Dermis microvascular lymphatic vessel endothelial cell (primary cell): ENCODE measurements at places on chromosomes 3 and 15. TPM values are rescaled to one million over a fixed set of nuclear protein-coding genes. Genes with fewer than 3 reads are reported as not detected.
A peak's percentile ranks its signal among the peaks of the same experiment; 100 is the strongest.

- no peak for DNase-seq
Observed at GRCh38 chr3:2099028-2099671, 484 bp downstream of the CNTN4 start.

DNA sequence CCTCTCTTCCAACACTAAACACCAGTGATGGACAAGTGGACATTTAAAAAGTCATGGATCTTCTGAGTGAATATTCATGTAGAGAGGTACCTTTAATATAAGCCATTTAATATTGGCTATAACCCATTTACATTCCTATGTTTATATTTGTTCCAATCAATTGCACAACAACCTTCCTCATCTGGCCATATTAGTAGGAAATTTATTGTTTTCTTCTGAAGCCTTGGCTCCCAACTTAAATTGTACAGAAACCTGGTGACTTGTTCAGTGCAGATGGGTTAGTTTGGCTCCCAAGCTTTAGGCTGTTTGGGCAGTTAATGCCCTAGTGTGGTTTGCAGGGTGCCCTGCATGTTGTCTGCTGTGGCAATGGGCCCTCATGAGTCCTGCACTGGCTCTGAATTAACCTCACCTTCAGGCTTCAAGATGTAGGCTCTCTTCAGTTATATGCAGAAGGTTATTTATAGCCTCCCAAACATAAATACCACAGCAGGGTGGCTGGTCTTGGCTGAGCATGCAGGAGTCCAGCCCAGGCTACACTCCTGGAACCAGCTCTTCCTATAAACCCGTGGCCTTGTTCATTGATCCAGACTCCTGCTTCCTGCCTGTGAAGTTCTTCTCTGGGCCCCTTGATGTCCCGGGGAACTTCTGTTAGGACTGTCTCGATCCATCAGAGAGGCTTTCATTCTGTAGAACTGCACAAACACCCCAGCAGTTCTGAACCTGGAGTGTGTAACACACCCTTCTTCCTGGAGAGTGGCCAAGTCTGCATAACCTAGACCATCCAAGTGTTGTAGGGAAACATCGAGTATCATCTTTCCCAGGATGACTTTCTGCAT lies 57.0 kb downstream of the DUT start:
- DNase-seq = no peak

DNA sequence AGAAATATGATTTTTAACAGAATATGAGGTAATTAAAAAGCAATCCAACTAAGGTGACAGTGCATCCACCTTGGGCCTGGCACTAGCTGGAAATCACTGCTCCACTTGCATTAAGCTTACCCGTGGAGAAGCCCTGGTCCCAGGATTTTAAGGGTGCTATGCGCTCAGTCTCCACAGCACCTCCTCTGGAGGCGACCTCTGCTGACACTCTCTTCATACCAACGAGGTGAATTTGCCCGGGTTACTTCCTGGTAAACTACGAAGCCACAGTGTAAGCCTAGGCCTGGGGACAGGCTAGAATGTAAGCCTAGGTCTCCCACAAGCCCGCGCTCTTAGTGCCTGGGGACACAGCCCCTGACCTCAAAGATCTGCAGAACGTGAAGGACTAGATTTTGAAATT lies 793 bp downstream of the APOD start:
- DNase-seq = no peak

DNA sequence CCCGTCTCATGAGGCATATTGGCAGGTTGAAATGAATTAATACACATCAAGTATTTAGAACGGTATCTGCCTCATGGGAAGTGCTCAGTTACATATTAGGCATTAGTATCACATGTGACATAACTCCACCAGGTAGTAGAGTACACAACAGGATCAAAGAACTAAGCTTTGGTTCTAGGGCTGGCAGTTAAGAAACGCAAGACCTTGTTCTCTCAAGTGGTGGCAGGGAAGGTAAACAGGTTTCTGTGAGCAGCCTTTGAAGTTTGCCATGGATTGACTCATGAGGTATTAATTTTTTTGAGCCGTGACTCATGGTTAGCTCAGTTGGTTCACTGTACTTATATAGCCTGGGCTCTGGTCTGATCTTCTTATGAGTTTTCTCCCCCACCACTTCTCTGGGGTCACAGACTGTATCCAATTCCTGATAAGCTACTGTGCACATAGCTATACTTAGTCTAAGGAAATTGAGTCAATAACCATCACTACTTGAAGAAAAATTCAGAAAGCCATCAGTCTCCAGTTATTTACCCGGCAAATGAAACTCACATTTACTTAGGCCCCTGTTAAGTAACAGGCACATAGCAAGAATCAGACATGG lies 155.6 kb upstream of the STT3B start:
- peak; percentile 66 for DNase-seq

GRCh38 chr3:28907616-28908015 lies 373.3 kb upstream of the RBMS3 start:
- DNase-seq = no peak

- DNase-seq = no peak
Observed at GRCh38 chr3:107284612-107285011, 92.6 kb upstream of the CCDC54 start.

- no peak for DNase-seq
Observed at GRCh38 chr15:69767191-69767590, 314.6 kb downstream of the RPLP1 start.

DNA sequence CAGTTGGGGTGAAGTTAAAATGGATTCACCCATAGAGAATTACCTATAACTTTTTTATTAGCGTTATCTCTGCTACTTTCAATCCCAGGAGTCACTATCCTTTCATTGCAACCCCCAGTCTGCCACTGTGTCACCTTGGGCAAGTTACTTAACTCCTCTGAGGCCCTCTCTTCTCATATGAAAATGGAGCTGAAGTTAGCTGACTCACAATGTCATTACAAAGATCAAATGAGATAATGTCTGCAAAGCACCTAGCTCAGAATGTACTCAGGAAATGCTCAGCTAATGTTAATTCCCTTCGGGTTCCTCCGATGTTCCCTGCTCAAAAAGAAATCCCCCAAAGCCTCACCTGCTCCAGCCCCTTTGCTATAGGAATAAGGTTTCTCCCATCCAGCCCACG lies 50.0 kb downstream of the TRIM42 start:
- DNase-seq = no peak

GRCh38 chr15:71743861-71744382 lies 66.4 kb upstream of the NR2E3 start:
- peak; percentile 53 for DNase-seq

GRCh38 chr15:70672081-70672480 lies 91.3 kb downstream of the UACA start:
- DNase-seq = no peak

DNA sequence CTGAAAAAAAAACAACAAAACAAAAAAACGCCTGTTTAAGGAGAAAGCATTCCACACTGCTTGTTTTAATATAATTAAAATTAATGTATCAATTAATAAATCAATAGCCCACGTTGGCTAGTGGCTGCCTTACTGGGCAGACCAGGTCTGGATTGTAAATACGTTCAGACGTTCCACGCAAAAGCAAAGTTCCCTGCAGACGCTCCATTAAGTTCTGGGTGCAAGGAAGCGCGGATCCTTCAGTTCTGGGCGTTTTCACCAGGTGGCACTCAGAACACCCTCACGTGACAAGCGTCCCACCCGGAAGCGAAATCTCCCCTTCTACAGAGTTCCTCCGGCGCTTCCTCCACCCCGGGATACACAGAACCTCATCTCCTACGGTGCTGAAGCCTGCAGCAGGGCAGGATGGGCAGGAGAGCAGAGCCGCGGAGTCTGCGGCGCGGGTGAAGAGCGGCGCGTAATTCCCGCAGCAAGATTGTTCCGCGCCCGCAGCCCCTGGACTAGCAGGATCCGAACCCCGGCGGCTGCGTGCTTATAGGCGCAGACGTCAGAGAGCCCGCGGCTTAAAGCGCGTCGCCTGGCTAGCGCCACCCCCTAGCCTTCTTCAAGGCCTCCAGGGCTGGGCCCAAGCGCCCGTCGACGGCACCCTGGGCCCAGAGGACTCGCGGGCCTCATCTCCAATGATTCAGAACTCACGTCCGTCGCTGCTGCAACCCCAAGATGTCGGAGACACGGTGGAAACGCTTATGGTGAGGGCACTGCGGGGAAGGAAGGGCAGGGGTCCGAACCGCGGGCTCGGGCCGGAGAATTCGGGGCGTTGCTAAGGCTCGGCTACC lies at the start of gene SLC25A38:
SLC25A38 (plus strand) TSS at position 326 of the 836 bp plus-strand sequence; CDS start at position 681, 355 bp downstream.
- peak; percentile 44 for DNase-seq

DNA sequence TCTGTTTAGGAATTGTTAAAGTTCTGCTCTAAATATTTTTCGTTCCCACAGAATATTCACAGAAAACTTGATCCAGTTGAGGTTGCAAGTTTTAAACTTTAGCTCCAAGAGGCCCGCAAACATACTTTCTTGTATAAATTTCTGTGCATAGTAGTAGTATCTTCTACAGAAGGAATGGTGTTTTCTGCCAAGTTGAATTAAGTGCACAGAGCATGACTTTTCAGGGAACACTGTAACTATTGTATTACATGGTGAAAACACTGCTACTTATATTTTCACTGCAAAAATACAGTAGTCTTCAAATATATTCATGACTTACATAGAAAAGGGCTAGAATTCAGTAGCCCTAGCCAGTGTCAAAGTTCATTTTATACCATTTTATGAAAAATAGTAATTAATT lies 67.0 kb downstream of the SUCNR1 start:
- DNase-seq = no peak

DNA sequence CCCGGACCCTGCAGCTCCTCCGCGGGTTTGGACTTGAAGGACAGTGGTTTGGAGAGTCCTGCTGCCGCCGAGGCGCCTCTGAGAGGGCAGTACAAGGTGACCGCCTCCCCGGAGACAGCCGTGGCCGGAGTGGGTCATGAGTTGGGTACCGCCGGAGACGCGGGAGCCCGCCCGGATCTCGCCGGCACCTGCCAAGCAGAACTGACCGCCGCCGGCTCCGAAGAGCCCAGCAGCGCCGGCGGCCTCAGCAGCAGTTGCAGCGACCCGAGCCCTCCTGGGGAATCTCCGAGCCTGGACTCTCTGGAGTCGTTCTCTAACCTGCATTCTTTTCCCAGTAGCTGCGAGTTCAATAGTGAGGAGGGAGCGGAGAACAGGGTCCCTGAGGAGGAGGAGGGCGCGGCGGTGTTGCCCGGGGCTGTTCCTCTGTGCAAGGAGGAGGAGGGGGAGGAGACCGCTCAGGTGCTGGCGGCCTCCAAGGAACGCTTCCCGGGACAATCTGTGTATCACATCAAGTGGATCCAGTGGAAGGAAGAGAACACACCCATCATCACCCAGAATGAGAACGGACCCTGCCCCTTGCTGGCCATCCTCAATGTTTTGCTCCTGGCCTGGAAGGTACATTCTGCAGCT lies 634 bp downstream of the MINDY2 start:
- no peak for DNase-seq

- no peak for DNase-seq
Observed at GRCh38 chr3:130758624-130759369, 12.2 kb upstream of the PIK3R4 start.

GRCh38 chr3:100401674-100402041 lies 319 bp downstream of the LNP1 start:
- no peak for DNase-seq

GRCh38 chr3:194962056-194962455 lies 276.4 kb downstream of the FAM43A start:
- DNase-seq = no peak

DNA sequence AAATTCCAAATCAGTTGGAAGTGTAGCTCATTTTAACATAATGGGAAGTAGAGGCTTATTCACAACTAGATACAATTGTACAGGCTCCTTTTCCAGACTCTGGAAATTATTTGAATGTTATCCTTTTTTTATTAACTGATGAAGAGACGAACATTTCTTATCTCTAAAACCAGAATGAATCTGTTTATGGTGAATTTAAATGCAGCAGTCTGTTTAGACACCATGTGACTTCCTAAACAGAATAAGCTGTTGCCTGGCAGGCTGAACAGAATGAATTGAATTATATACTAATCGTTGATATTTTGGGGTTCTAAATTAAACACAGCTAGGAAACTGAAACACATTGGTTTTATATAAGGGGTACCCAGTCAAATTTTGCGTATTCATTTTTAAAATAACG lies 4.0 kb downstream of the SEC61A1 start:
- DNase-seq = no peak

Gene DPPA2
- not detected in 2 replicates for total RNA-seq

Gene ACAA1
- 34.9 and 45.1 TPM in 2 replicates for total RNA-seq

Gene SV2B
- total RNA-seq = 0.64 and 2.0 TPM in 2 replicates

Gene CHST13
- not detected in 2 replicates for total RNA-seq
